ENCODE measurements at places on chromosomes 3 and 15.

DNA sequence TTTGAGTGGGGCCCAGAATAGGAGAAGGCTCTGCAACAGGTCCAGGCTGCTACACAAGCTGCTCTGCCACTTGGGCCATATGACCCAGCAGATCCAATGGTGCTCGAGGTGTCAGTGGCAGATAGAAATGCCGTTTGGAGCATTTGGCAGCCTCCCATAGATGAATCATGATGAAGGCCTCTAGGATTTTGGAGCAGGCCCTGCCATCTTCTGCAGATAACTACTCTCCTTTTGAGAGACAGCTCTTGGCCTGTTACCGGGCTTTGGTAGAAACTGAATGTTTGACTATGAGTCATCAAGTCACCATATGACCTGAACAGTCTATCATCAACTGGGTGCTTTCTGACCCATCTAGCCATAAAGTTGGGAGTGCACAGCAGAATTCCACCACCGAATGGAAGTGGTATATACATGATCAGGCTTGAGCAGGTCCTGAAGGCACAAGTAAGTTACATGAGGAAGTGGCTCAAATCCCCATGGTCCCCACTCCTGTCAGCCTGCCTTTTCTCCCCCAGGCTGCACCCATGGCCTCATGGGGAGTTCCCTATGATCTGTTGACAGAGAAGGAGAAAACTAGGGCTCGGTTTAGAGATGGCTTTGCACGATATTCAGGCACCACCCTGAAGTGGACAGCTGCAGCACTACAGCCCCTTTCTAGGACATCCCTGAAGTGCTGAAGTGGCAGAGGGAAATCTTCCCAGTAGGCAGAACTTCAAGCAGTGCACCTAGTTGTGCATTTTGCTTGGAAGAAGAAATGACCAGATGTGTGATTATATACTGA, 971.4 kb downstream of the MCTP2 start:
- DNase-seq = no peak

GRCh38 chr3:61814674-61815073, 253.3 kb downstream of the PTPRG start:
- DNase-seq = no peak

- DNase-seq = no peak
Measured at GRCh38 chr3:80855482-80855881, 906.0 kb downstream of the GBE1 start.

GRCh38 chr3:127351775-127352350, 64.0 kb upstream of the PRR20G start:
- no peak for DNase-seq

GRCh38 chr3:42681361-42682038, 3.8 kb upstream of the KLHL40 start:
- no peak for DNase-seq

- DNase-seq = no peak
Measured at GRCh38 chr15:101176625-101177024, 75.2 kb downstream of the CHSY1 start.

DNA sequence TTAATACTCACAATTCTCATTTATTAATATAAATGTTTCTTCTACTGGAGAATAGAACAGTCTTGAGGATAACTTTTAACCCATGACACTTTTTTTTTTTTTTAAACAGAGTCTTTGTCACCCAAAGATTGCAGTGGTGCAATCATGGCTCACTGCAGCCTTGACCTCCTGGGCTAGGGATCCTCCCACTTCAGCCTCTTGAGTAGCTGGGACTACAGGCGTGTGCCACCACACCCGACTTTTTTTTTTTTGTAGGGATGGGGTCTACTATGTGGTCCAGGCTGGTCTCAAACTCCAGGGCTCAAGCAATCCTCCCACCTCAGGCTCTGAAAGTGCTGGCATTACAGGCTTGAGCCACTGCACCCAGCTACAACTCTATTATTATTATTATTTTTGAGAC, 34.5 kb downstream of the PIK3CB start:
- DNase-seq = no peak

DNA sequence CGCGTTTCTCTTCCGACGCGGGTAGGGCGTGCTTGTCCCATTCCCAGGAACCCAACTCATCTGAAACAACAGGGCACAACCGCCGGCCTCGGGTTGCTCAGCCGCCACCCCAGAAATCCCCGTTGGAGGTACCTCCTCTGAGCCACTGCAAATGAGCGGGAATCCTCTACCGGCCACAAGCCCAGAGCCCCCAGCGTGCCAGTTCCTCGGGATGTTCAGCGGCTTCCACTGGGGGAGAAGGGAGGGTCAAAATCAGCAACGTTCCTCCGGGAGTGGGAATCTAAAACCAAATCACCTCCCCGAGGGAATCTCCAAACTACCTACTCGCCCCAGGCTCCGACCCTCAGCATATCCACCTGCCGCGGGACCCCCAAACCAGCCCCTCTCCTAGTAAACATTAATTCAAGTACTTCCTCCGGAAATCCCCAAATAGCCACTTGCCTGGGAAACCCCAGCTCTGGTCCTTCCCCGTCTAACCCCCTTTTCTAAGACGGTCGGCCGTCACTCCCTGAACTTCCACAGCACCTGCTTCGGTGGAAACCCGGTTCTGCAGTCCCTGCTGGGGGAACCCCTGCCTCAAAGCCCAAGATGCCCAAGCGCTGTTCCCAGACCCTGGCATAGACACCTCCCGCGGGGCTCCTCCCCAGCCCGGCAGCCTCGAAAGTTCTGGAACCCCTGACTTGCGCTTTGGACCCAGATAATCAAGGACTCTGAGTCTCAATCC, 887 bp downstream of the OXTR start:
- no peak for DNase-seq

- DNase-seq = no peak
Measured at GRCh38 chr15:91508633-91509032, 344.9 kb upstream of the SLCO3A1 start.

DNA sequence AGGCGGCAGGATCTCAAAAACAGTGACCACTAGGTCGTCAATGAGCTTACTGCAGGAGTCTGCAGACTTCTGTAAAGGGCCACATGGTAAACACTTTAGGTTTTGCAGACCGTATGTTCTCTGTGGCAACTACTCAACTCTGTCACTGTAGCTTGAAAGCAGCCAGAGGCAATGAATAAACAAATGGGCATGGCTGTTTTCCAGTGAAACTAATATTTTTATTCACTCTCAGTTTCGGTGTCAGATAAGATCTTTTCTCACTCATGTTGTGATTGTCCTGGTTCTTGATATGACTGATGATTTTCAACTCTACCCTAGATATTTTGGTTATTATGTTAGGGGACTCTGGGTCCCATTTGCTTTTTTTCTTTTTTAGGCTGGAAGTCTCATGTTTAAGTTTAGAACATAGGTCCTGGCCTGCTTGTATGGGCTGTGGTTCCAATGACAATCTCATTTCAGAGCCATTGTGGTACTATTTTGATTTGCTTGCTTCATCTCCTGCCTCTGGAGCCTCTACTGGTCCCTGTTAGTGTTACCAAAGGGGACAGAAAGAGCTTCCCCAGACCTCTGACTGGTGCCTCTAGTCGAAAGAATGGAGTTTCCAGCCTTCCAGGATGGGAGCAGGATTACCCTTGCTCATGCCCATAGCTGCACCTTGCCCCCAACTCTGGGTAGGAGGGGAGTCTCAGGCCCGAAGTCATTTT, 222.0 kb downstream of the STT3B start:
- DNase-seq = no peak

DNA sequence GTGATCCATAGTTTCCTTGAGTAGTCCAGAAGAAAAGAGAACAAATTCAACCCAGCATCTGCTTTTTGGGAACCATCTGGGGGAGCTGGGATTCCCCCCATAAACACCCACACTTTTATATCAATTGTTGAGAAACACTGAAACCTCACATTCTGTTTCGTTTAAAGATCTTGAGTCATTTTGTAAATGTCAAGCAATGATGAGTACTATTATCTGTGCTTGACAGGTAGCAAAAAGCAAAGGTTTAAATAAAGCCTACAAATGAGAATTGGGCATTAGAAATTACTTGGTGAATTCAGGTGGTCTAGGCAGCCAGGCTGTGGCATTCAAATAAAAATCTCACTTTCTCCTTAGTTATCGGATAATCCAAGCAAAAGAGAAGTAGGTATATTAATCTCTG, 75.7 kb downstream of the TMEM266 start:
- no peak for DNase-seq

- DNase-seq = no peak
Measured at GRCh38 chr3:137084586-137084985, 126.8 kb downstream of the IL20RB start.

DNA sequence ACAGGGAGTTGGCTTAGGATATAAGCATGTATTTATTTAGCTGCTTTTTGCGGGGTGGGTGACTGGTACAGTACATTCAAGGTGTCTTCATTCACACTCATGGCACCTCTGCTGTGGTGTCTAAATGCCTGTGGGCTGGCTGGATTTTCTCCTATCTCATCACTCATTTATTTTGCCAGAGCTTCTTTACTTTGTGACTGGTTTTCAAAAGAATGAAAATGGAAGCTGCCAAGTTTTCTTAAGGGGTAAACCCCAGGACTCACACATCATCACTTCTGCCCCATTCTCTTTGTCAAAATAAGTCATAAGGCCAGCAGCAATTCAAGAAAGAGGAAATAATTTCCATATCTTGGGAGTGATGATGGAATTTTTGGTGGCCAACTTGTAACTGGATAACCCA, 493.4 kb upstream of the ALCAM start:
- no peak for DNase-seq

- DNase-seq = no peak
Measured at GRCh38 chr3:99997293-99997692, 117.0 kb downstream of the FILIP1L start.

DNA sequence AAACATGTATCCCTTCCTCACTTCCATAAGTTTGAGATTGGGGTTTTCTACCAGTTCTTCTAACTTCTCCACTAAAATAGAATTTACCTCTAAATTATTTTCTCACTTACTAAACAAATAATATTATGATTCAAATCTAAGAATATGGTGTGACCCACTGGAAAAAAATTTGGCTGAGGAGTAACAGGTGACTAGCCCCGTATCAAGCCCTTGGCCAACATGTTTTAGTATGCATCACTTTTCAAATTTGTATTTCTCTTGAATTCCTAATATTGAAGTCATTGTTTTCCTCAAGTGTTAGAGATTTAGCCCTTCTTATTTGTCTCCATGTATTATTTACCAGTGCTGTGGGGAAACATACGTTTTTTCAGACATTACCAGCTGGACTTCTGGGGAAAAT, 759.4 kb downstream of the NSUN3 start:
- DNase-seq = no peak

DNA sequence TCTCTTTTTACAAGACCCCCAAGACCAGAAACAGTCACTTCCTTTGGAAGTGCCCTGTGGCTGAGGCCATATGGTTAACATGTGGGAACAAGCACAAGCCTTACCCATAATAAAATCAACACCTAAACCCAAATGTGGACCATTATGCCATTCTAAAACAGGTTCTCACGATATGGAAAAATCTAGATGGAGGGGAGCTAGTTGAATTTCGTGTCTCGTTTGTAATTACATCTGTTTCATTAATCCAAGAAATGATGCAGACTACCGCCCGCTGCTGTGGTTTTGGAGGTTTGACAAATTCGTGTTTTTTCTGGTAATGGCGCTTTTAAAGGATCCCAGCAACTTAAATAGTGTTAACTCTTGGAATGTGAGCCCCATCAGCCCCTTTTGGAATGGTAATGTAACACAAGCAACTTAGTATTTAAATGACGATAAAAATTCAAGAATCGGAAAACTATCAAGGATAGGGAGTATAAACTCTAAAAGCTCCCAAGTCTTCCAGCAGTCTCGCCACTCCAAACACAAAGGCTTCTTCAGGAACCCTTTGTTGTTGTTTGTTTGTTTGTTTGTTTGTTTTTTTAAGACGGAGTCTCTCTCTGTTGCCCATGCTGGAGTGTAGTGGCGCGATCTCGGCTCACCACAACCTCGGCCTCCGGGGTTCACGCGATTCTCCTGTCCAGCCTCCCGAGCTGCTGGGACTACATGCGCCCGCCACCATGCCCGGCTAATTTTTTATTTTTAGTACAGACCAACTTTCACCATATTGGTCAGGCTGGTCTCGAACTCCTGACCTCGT, 1.1 kb downstream of the CNBP start:
- DNase-seq = peak; percentile 48

- no peak for DNase-seq
Measured at GRCh38 chr3:3589715-3590130, 209.5 kb upstream of the LRRN1 start.

DNA sequence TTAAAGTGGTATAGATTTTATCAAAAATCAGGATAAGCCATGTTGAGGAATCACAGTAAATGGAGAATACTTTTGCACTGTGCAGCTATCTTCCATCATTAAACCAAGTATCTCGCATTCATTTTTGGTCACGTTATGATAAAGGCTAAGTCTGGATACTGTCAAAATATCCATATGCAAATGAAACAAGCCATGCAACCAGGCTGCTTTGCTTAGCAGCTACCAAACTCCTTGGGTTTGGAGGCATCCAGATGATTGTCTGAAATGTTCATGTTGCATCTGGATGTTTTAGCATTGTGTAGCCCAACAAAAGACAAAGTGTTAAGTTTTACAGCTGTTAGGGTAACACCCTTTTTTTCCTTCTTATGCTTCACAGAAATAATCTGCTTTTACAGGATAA, 322.9 kb upstream of the MDFIC2 start:
- no peak for DNase-seq

GRCh38 chr15:100050877-100051786, 290.6 kb downstream of the ADAMTS17 start:
- no peak for DNase-seq

DNA sequence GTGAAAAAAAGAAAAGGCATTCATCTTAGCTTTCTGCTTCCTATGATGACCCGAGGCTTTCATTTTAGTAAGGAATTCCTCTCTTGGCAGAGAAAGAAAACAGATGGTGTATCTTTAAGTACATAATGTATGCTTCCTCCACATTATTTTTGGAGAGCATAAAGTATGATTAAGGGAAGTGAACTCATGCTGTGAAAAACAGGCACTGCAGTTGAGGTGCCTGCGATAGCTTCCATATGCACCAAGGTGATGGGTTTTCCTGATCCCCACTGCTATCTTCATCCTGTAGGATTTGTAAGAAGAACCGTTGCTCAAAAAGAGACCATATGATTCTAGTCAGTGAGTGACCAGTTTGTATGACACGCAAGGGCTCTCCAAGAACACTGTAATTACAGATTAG, 411.5 kb upstream of the MCTP2 start:
- no peak for DNase-seq

DNA sequence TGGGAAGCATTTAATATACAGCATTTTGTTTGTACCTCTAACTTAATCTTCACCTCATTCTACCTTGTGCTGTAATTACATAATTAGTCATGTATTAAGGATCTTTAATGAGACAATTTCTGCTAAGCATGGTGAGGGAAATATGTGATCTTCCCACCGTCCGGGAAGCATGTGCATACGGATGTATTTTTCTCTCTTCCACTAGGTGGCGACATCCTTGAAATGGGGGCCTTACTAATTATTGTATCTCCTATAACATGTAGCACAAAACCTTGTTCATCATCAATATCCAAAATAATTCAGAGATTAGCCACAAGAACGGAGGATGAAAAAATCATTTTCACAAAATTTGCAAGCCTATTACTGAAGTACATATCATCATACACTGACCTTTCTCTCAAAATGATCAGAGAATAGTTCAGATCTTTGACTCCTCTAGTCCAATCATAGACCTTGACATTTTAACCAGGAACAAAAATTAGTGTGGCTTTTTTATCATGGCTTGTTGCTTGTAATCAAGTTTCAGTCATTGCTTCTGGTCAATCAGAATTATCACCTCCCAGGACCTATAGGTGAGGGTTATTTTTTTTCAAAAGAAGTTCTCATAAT, 148.9 kb upstream of the GBE1 start:
- DNase-seq = peak; percentile 0
